ENCODE measurements at places on chromosomes 13 and 19. TPM values are rescaled to one million over a fixed set of nuclear protein-coding genes. Genes with fewer than 3 reads are reported as not detected.

- no peak for DNase-seq
- H3K27me3 ChIP-seq: no peaks in the 10 kb centered on the region
- H3K36me3 ChIP-seq: no peaks in the 10 kb centered on the region
- no peak overlapping the region for H3K27ac ChIP-seq
These were observed 60.9 kb upstream of the RANBP3 start for GRCh38 chr19:6038634-6039405.

DNA sequence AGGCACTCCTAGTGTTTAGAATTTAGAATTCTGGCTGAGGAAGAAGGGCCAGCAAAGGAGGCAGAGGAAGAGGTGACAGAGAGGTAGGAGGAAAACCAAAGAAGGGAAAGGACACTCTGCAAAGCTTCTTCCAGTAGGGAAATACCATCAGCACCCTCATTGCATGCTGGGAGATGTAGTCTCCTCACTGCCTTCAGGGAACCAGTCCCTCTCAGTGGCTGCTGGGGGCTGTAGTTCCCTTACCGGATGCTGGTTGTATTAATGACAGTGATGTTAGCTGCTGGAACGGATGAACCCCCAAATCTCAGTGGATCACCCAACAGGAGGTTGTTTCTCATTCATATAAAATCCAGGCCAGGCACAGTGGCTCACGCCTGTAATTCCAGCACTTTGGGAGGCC, 10.1 kb downstream of the GRIN2D start:
- no peaks in the 10 kb centered on the region for H3K36me3 ChIP-seq
- no peaks in the 10 kb centered on the region for H3K27me3 ChIP-seq
- no peak overlapping the region for H3K27ac ChIP-seq
- DNase-seq: peak; percentile 36

GRCh38 chr19:6772866-6773322, 386 bp downstream of the VAV1 start:
- no peak for DNase-seq
- no peak overlapping the region for H3K27ac ChIP-seq
- H3K36me3 ChIP-seq: no peaks in the 10 kb centered on the region
- H3K4me3 ChIP-seq: peak overlapping the region; percentile 2
- no peaks in the 10 kb centered on the region for H3K4me1 ChIP-seq

DNA sequence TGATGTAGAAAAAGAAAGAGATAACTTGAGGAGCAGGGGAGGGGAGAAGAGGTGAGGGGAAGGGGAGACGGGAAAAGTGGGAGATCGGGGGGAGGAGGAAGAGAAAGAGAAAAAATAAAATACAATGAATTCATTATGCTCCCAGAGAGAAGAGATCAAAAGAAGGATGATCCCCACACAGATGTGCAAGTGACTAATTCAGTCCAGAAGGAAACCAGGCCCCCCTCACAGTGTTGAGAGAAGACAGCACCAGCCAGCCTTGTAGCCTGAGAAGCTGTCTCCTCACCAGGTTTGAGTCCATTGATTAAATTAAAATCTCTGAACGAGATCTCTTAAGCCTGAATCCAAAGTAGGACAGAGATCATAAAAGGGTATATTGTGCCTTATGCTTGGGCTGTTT, 333.7 kb upstream of the NBEA start:
- no peaks in the 10 kb centered on the region for H3K27me3 ChIP-seq
- H3K36me3 ChIP-seq: no peaks in the 10 kb centered on the region
- H3K4me3 ChIP-seq: no peak overlapping the region
- no peak for DNase-seq

DNA sequence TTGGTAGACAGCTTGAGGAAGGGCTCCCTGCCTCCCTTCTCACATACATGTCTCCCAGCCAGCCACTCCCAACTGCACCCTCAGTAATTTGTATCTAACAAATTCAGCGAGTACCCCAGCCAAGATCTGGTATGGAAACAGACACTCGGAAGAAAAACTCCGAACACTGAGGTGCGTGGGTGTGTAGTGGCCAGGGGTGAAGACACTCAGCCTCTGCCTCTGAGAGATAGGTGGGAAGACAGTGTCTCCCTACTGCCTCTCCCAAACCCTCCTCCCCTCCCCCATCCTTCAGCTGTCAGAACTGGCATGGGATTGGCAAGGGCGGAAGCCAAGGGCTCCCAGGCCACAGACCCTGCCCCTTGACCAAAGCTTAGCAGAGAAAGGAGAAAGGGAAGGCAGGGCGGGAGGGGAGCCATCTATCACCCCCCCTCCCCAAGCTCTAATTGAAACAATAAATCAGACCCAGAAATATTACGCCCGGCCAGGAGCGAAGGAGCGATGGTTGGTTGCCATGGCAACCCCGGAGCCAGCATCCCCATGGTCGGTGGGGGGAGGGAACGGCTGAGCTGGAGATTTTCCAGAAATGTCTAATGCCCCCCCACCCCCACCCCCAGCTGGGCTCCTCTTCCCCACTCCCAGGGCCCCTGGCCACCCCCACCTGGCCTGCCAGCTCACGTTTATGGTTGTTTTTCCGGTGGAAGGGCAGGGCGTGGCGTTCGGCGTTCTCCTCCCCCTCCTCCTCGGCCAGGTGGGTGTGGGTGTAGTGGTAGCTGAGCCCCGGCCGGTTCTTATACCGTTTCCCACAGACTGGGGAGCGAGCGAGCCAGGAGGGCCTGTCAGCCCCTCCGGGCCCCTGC, 7.0 kb downstream of the DPF1 start:
- H3K27me3 ChIP-seq: no peaks in the 10 kb centered on the region
- H3K4me1 ChIP-seq: no peaks in the 10 kb centered on the region
- no peak for DNase-seq
- no peaks in the 10 kb centered on the region for H3K36me3 ChIP-seq

DNA sequence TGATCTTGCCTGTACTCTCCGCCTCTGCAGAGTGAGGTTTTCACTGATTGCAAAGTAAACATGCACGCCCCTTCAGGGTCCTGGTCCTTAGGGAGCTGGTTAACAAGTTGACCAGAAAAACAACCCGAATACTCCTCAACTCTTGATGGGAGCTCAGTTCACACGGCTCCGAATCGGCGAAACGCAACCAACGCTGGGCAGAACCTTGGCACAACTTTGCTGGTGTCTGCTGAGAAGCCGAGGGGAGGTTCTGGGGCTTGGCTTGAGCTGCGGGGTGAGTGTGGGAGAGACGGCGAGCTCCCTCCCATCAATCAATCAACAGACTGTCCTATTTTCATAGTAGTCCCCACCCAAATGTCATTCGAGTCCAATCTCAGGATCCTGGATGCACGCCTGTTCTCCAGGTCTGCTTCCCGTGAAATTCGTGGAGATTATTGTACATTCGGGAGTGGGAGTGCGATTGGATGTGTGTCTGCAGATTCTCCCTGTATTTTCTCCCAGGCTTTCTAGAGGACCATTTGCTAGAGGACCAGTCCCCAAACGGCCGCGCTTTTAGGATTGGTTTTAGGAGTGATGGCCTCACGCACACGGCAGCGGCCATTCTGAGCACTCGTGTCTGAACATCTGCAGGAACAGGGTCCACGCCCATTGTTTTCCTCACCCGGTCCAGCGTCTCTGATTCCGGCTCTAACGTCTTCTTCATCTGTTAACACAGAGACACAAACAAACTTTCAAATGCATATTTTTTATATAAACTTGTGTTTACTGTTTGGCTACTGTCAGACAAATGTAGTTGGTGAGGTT, 51.6 kb upstream of the F7 start:
- no peak overlapping the region for H3K4me3 ChIP-seq
- no peaks in the 10 kb centered on the region for H3K27me3 ChIP-seq
- H3K36me3 ChIP-seq: no peaks in the 10 kb centered on the region
- DNase-seq: no peak

DNA sequence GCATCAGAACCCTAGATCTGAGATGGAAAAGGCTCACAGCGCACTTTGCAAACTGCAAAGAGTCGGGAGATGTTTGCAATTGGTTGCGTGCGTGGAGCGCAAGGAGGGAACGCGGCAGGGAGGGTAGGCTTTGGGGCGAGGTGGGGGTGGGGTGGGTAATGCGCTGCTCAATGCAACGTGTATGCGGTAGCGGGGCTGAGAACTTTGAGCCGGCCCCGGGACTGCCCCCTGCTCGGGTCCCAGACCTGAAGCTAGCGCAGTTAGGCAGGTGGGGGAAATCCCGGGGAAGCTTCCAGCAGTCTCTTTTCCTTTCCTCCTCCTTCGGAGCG, 971 bp downstream of the FOSB start:
- DNase-seq: no peak
- no peaks in the 10 kb centered on the region for H3K36me3 ChIP-seq
- peaks cover 36% of the 10 kb centered on the region for H3K4me1 ChIP-seq
- peak overlapping the region; percentile 53 for H3K4me3 ChIP-seq
- H3K27me3 ChIP-seq: no peaks in the 10 kb centered on the region
- H3K27ac ChIP-seq: peak overlapping the region; percentile 94

- H3K4me3 ChIP-seq: no peak overlapping the region
- no peaks in the 10 kb centered on the region for H3K4me1 ChIP-seq
- H3K27ac ChIP-seq: no peak overlapping the region
- no peak for DNase-seq
- H3K27me3 ChIP-seq: no peaks in the 10 kb centered on the region
- no peaks in the 10 kb centered on the region for H3K36me3 ChIP-seq
These were observed 211.9 kb downstream of the FGF9 start for GRCh38 chr13:21882766-21883165.

DNA sequence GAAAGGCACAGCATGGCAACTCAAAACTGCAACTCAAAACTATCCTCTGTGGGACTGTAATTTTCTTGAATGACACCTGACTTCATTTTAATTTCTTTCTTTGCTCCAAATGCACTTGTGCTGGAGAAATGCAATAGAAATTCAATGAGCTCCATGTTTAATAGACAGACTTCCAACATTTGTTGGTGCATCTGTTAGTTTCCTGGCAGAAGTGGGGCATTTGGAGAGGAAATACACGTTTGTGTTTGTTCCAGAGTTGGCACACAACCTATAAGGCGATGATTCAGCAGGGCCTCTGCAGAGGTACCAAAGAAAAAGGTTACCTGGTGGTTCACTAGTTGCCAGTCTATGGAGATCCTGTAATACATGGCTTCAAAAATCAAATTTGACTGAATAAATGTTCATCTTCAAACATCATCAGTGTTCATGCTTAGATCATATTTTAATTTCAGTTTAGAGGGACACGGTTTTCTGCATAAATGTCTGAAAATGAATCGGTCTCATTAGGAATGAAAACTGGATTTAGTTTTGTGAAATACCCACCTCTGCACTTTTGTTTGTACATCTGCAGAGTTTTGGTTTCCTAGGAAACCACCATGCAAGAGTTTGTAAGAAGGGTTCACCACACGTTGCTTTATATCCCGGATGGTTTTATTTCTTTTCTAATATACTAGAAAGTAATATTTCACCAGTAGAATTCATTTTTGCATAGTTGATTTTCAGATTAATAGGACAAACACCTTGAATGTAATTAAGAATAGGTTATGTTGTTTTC, 21.8 kb upstream of the OBI1 start:
- no peak overlapping the region for H3K4me3 ChIP-seq
- H3K27me3 ChIP-seq: no peaks in the 10 kb centered on the region
- H3K4me1 ChIP-seq: no peaks in the 10 kb centered on the region
- no peaks in the 10 kb centered on the region for H3K36me3 ChIP-seq
- DNase-seq: no peak

- DNase-seq: no peak
- no peaks in the 10 kb centered on the region for H3K27me3 ChIP-seq
- no peaks in the 10 kb centered on the region for H3K4me1 ChIP-seq
- H3K4me3 ChIP-seq: no peak overlapping the region
These were observed 407.6 kb downstream of the TSHZ3 start for GRCh38 chr19:30941591-30941990.

DNA sequence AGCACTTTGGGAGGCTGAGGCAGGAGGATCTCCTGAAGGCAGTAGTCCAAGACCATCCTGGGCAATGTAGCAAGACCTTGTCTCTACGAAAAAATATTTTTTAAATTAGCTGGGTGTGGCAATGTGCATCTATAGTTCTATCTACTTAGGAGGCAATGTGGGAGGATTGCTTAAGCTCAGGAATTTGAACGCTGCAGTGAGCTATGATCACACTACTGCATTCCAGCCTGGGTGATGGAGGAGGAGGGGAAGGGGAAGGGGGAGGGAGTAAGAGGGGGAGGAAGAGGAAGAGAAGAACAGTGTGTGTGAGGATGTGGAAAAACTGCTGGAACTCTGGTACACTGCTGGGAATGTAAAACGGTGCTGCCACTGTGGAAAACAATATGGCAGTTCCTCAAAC, 9.2 kb upstream of the CLIP3 start:
- peaks cover 6% of the 10 kb centered on the region for H3K36me3 ChIP-seq
- peak overlapping the region; percentile 12 for H3K27ac ChIP-seq
- H3K4me3 ChIP-seq: no peak overlapping the region
- DNase-seq: peak; percentile 46
- peaks cover 4% of the 10 kb centered on the region for H3K4me1 ChIP-seq

DNA sequence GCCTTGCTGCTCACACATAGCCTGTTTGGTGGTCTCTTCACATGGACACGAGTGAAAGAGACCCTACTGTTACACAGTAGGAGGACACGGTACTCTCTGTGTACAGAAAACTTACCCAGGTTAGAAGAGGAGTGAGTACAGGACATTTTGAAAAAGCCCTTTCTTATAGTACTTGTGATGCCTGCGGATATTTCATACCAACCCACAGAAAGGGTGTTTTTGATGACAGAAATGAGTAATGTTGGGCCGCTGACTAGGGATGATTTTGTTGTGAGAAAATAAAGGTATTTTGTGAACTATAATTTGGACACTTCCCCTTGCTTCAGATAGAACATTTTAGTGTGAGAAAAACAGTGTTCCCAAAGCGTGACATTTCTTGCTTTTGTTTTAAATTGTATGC, 18.2 kb downstream of the NUDT15 start:
- no peak overlapping the region for H3K4me3 ChIP-seq
- H3K27ac ChIP-seq: no peak overlapping the region
- no peaks in the 10 kb centered on the region for H3K4me1 ChIP-seq
- no peaks in the 10 kb centered on the region for H3K27me3 ChIP-seq

DNA sequence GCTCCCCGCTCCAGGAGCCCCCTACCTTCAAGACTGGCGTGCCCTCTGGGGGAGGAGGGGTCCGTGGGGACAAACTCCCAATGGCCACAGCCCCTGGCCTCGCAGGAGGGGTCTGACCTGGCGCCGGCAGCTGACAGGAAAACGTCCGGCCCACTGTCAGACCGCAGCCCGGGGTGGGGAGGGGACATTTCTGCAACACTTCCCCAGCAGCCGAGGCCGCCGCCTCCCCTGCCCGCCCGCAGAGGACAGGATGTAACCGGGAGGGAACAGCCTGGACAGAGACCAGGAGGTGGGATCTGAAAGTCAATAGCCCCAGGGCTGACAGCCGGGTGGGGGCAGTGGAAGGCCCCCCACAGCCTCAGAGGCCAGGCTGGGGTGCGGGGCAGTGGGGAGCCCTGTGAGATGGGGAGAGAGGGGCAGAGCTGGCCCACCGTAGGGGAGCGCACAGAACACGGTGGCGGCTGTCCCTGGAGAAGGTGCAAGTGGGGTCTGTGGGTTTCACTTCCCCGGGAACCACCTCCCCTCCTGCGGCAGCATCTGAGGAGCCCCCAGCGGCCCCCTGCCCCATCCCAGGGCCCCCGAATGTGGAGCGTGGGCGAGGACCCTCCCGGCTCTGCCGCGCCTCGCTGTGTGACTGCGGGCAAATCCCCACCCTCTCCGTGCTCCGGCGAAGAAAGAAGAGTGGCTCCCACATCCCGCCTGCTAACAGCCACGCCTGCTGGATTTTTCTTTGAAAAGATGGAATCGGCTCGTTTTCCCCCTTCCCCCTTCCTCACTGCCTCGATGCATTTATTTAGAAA, at the start of gene PEAK3:
Gene PEAK3, minus strand, starts transcription at position 114 of the 800 bp plus-strand sequence. CDS start 1,244 bp downstream, outside the sequence.
- no peaks in the 10 kb centered on the region for H3K27me3 ChIP-seq
- no peak within 1 kb of the TSS for H3K4me3 ChIP-seq
- H3K36me3 ChIP-seq: no peaks in the 10 kb centered on the region
- H3K4me1 ChIP-seq: peaks cover 11% of the 10 kb centered on the region
- DNase-seq: peak; percentile 50

The C19orf85 gene
- total RNA-seq: not detected

The LDLR gene
- 39.1 TPM for total RNA-seq

The CBLC gene
- total RNA-seq: 2.0 TPM

The ZNF729 gene
- not detected for total RNA-seq

The RYR1 gene
- total RNA-seq: 0.54 TPM
